ENCODE measurements at places on chromosomes 1 and 21. TPM values are rescaled to one million over a fixed set of nuclear protein-coding genes. Genes with fewer than 3 reads are reported as not detected.

Gene IL10
- 1.6 TPM for total RNA-seq

Gene TMEM240
- not detected for total RNA-seq

Gene CFHR1
- total RNA-seq: 16.0 TPM

Gene NUP210L
- total RNA-seq: not detected

Gene MYOC
- 4.2 TPM for total RNA-seq

Gene APCS
- not detected for total RNA-seq

Gene OLFML2B
- 79.7 TPM for total RNA-seq

Gene FNDC5
- total RNA-seq: 8.9 TPM

- no peak for DNase-seq
- no peak overlapping the region for H3K27ac ChIP-seq
- H3K4me1 ChIP-seq: no peaks in the 10 kb centered on the region
- no peaks in the 10 kb centered on the region for H3K27me3 ChIP-seq
- H3K4me3 ChIP-seq: no peak overlapping the region
Measured at GRCh38 chr1:19815801-19816736, 986 bp upstream of the RNF186 start.

DNA sequence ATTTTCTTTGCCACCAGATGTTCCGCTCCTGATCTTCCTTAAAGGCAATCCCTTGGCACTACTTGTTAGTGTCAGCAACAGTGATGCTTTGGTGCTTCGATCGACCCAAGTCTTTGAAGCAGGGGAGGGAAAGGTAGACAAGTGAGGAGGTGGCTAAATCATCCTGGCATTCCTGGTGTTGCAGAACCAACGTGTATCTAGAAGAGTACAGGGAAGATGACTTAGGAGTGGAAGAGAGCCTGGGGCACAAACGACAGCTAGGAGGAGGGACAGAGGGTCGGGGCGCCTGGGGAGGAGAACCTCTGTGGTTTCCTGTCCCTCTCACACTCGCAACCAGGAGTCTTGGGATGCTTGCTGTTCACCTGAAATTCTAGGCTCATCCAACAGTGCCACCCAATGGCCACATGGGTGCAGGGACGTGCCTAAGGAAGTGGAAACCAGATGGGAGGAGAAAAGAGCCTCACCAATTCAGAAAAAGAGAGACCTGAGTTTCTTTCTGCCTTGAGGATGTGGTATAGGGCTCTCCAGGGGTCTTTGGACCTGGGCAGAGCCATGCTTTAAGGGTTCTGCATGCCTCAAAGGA is 9.5 kb upstream of the KCNA2 start:
- no peaks in the 10 kb centered on the region for H3K4me1 ChIP-seq
- H3K4me3 ChIP-seq: no peak overlapping the region
- no peak overlapping the region for H3K27ac ChIP-seq
- no peak for DNase-seq
- no peaks in the 10 kb centered on the region for H3K27me3 ChIP-seq
- H3K36me3 ChIP-seq: no peaks in the 10 kb centered on the region

DNA sequence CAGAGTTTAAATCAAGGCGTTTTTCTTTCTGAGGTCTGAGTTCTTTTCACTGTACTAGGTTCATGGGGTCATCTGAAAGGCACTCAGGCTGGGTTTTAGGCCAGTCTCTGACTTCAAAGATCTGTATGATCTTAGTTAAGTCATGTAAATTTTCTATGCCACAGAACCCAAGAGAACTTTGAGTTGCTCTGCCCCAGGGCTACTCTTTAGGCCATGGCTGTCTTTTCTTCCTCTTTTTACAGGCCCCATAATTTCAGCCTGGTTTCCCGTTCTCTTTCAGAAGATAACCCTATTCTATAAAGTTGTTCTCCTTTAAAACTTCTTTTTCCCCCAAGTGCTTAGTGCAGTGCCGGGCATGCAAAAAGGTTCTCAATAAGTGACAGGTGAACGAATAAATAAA is 26.1 kb downstream of the METTL13 start:
- H3K27ac ChIP-seq: no peak overlapping the region
- no peak for DNase-seq
- no peak overlapping the region for H3K4me3 ChIP-seq
- no peaks in the 10 kb centered on the region for H3K27me3 ChIP-seq
- H3K36me3 ChIP-seq: no peaks in the 10 kb centered on the region
- no peaks in the 10 kb centered on the region for H3K4me1 ChIP-seq

DNA sequence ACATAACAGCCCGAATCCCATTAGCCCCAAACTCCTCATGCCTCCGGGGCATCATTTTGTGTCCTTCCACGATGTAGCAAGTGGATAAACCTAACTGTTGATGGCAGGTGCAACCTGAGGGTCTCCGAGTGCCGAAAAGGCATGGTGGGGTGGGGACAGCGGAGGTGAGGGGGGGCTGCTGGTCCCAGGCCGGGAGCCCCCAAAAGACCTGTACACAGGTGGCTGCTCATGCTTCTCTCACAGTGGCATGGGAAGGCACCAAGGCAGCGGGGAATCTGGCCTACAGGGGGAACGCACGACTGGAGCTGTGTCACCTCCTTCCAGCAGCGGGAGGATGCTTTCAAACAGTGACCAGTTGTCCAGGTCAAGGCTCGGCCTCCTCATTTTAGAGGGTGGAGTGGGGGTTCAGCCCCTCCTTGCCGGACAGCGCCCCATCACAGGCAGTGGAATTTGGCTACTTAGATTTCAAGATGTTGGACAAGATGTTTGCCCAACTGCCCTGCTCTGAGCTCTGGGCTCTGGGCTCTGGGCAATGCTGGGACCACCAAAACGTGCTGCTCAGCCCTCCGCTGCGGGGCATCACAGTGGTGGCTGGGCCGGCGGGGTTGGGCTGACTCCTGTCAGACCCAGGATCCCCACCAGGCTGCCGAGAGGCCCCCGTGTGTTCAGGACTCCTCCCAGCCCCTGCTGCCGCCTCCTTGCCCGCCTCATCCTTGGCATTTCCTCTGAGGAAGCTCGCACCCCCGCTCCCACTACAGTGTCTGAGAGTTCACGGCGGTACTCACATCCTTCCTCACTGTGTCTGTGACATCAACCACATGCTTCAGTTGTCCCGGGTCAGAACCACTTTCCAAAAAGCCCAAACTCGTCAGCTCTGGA is 7.6 kb downstream of the DNMT3L start:
- no peak for DNase-seq
- no peaks in the 10 kb centered on the region for H3K4me1 ChIP-seq
- no peaks in the 10 kb centered on the region for H3K36me3 ChIP-seq
- H3K27ac ChIP-seq: no peak overlapping the region

DNA sequence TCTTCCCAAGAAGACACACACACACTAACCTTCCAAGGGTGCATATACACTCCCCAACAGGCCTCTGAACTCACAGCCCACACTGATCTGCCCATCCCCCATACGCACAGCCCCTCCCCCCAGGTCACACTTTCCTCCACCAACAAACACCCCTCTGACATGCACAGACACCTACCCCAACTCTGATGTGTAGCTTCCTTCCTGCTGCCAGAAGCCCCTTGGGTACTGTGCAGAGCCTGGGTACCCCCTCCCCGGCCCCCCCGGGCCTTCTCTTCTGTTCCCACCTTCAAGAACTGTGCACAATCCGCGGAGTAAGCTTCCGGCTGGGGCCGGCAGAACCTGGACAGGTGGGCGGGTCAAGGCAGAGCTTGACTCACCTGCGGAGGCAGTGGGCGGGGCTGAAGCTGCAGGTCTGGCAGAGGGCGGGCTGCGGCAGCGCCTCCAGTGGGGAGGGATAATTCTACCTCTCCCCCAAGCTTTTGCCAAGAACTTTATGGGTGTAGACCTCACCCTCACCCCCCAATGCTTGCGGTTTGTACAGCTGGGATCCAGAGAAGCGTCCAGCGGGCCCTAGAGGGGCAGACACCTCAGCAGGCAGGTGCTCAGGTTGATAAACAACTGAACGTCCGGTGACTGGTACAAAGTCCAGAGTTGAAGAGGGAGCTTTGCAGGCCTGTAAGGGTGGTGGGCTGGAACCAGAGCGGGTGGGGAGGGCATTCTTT is at the start of gene C1orf210:
C1orf210 (minus strand) TSS at position 313 of the 722 bp plus-strand sequence. CDS start 2,311 bp downstream, outside the sequence.
- H3K27me3 ChIP-seq: no peaks in the 10 kb centered on the region
- H3K27ac ChIP-seq: no peak within 1 kb of the TSS
- H3K36me3 ChIP-seq: no peaks in the 10 kb centered on the region
- H3K4me3 ChIP-seq: no peak within 1 kb of the TSS
- no peak for DNase-seq
- H3K4me1 ChIP-seq: no peaks in the 10 kb centered on the region

DNA sequence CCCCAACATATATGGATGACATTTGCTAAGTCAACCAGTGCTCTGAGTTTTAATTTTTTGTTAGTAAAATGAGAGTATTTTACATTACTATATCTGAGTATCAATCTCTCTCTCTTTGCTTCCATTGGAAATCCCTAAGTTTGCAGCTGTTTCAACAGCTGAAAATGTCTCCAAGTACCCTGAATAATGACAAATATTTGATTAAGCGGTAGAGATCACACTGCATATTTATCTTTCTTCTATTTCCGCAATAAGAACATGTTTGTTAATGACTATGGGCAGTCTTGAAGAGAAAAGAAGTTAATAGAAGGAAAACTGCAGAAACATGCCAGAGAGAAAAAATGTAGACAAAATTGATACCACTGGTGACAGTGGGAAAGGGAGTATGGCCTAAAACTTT is 1117.5 kb downstream of the NCAM2 start:
- H3K4me1 ChIP-seq: no peaks in the 10 kb centered on the region
- no peak overlapping the region for H3K27ac ChIP-seq
- H3K4me3 ChIP-seq: no peak overlapping the region

GRCh38 chr21:16589006-16589898 is 859.5 kb downstream of the USP25 start:
- peak overlapping the region; percentile 69 for H3K27ac ChIP-seq
- H3K36me3 ChIP-seq: no peaks in the 10 kb centered on the region

DNA sequence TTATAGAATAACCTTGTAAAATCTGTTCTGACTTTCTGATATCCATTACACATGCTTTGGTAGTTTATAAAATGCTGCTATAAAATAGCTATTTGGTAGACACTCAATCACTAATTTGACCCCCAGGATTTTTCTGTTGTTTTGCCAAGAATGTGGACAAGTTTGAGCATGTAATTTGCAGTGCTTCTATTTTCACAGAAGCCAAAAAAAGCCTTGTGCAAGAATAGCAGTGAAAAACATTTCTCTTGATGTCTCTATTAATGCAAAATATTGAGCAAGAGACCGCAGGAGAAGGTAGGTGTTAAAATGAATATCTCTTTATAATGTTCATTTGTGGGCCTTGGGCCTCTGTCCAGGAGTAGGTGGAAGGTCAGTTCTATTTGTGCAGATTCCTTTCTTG is 22.5 kb downstream of the MAP3K7CL start:
- H3K4me3 ChIP-seq: no peak overlapping the region
- no peaks in the 10 kb centered on the region for H3K36me3 ChIP-seq
- DNase-seq: no peak
- no peaks in the 10 kb centered on the region for H3K27me3 ChIP-seq
- peaks cover 7% of the 10 kb centered on the region for H3K4me1 ChIP-seq

DNA sequence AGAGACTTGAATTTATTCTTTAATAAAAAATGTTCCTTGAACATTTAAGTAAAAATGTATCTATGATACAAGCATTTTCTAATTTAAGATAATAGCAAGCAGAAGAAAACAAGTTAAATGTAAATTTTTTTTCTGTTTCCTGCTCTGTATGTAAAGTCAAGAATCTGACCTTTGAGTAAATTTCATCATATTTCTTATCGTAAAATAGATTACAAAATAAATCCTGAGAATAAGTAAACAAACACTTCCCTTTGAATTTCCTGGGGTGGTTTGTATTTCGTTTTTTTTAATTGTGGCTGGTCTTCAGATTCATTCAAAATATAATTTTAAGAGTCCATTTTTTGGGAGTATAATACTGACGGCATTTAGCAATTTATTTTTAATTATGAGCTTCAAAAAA is 77.6 kb downstream of the POU2F1 start:
- no peak overlapping the region for H3K4me3 ChIP-seq
- no peaks in the 10 kb centered on the region for H3K36me3 ChIP-seq
- H3K4me1 ChIP-seq: no peaks in the 10 kb centered on the region
- H3K27ac ChIP-seq: no peak overlapping the region
- DNase-seq: no peak

DNA sequence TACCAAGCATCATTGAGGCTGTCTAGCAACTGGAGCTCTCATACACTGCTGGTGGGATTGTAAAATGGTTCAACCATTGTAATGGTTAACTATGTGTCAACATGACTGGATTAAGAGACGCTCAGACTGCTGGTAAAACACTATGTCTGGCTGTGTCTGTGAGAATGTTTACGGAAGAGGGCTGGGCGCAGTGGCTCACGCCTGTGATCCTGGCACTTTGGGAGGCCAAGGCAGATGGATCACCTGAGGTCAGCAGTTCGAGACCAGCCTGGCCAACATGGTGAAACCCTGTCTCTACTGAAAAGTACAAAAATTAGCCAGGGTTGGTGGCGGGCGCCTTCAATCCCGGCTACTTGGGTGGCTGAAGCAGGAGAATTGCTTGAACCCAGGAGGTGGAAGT is 4.8 kb upstream of the FCRLA start:
- H3K27ac ChIP-seq: no peak overlapping the region
- no peak for DNase-seq
- no peak overlapping the region for H3K4me3 ChIP-seq
- no peaks in the 10 kb centered on the region for H3K4me1 ChIP-seq

GRCh38 chr1:240734001-240734400 is 122.0 kb upstream of the GREM2 start:
- no peak for DNase-seq
- no peaks in the 10 kb centered on the region for H3K4me1 ChIP-seq
- H3K4me3 ChIP-seq: no peak overlapping the region
- H3K27me3 ChIP-seq: no peaks in the 10 kb centered on the region

DNA sequence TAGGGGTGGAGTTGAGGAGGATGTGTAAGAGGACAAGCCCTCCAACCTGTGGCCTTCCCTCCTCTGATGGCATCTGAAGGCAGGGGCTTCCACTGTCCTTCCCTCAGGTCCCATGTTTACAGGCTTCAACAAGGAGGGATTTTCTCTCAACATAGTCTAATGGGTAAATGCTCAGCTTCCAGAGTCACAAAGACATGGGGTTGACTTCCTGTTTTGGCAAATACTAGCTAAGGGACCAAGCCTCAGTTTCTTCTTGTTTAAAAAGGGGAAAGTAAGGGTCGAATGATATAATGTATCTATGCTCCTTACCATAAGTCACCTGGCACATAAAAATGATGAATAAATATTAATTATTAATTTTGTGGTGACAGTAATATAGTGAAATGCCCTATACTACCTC is 3.1 kb downstream of the SV2A start:
- peak overlapping the region; percentile 75 for H3K27ac ChIP-seq
- H3K4me1 ChIP-seq: peaks cover 11% of the 10 kb centered on the region
- H3K4me3 ChIP-seq: no peak overlapping the region
- peaks cover 37% of the 10 kb centered on the region for H3K36me3 ChIP-seq

DNA sequence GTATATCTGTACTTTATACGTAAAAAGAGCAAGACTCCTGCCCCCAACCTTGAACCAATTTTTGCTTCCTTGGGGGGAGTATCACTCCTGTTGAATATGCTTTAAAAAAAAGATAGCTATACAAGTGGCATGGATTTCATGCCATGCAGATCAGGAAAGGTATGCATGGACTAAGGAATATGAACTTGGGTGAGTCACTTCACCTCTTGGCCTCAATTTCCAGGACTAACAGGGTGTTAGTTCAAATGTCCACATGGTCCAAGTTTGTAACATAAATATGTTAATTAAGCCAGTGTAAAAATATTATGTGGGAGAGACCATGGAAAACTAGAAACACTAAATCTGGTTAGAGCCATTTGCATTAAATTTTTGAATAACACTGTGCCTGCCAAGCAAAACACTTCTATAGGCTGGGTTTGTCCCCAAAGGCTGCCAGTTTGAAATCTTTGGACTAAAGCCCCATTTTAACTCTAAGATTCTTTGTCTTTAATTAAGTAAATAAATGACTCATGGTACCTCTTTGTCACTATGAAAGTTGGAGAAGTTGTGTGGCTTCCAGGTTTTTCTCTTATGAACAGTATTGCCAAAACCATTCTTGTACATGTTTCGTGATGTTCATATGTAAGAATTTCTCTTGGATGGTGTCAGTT is 33.1 kb downstream of the FAM177B start:
- H3K27ac ChIP-seq: no peak overlapping the region
- no peaks in the 10 kb centered on the region for H3K4me1 ChIP-seq
- H3K4me3 ChIP-seq: no peak overlapping the region
